ENCODE measurements at places on chromosomes 12 and 14.
A peak's percentile ranks its signal among the peaks of the same experiment; 100 is the strongest.

DNA sequence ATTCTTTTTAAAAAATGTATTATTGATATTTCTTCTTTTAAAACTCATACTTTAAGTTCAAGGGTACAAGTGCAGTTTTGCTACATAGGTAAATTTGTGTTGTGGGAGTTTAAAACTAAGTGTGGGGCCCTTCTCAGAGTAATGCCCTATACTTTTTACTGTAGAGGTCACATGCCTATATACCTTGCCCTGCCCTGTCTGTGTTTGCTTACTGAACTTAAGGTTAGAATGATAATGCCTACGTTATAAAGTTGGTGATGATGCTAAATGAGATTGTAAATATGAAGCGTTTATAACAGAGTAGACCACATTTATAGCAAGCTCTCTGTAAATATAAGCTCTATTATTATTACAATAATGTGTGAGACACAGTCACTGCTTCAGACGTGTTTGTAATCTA is 261.9 kb downstream of the RASSF9 start:
- DNase-seq, result no peak

DNA sequence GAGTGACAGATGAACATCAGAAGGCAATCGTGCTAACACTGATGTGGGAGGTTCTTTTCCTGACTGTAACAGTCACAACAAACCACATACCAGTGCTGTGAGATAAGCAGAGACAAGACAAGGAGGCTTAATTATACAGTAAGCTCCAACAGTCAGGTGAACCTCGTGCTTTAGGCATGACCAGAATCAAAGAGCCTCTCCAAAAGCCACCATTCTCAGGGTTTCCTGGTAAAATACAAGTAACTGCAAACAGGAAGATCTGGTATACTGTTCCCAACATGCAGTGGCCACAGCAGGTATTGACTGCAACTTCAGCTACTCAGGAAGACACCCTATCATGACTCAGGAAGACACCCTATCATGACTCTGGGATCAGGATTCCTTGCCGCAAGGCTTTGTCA is 47.3 kb upstream of the GTF2A1 start:
- no peak for DNase-seq

DNA sequence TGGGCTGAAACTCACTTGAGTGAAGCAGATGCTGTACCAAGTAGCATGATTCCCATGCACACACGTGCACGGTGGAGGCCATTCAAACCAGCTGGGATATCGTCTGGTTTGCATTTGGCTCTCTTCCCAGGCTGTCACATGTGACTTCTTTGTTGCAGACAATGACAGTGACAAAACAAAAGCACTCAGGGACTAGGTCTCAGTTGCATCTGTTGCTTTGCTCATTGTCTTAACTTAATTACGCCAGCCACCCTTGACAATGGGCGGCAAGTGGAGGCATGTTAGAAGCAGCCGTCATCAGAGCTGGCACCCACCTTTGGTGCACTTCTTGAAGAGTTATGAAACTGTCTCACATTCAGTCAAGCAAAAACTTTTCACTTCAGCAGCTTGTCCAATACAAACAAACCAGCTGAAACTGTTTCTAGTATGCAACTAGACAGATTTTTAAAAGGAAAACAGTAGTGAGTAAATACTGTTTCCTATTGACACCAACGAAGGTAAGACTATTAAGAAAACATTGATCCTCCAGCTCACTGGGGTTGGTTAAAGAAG is 74.3 kb downstream of the IGF1 start:
- peak; percentile 25 for DNase-seq

- DNase-seq, result no peak
These were observed 15.2 kb downstream of the PPFIBP1 start for GRCh38 chr12:27539191-27539631.

- no peak for DNase-seq
These were observed 38.5 kb upstream of the CRACR2A start for GRCh38 chr12:3791256-3791874.

GRCh38 chr14:94598816-94599655 is 13.2 kb upstream of the SERPINA3 start:
- DNase-seq, result no peak

GRCh38 chr14:72485695-72486094 is 408.2 kb downstream of the DPF3 start:
- DNase-seq, result no peak

- no peak for DNase-seq
These were observed 6.0 kb upstream of the LRP6 start for GRCh38 chr12:12272869-12273268.

DNA sequence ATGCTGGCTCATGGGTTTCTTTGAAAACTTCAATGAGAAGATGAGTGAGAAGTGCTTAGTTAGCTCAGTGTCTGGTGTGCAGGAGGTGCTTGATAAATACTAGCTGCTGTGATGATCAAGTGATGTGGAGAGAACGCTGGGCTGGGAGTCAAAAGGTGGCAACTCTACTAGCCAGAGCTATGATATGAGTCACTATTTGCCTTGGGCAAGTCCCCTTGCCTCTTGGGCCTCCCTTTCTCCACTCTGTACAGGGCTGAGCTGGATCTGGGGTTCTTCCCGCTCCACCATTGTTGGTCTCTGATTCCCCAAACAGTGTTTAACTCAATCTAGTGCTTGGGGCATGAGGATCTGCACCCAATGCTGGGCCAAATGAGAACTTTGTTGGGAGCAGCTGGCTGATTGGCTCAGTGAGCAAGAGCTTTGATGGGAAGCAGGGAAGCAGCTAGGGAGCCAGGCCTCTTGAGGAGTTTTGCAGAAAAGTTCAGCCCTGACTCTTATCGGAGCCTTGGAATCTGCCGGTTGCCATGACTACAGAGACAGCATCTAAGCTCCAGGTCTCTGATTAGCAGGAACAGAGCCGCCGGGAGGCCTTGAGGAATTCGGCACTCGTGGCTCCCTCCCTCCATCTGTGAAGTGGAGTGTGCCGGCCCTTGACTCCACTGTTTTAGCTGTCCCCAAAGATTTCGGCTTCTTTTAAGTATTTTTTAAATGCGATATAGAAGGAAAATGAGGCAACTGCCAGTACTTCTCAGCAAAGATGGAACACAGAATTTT is 82.1 kb upstream of the HSPB8 start:
- DNase-seq, result no peak

DNA sequence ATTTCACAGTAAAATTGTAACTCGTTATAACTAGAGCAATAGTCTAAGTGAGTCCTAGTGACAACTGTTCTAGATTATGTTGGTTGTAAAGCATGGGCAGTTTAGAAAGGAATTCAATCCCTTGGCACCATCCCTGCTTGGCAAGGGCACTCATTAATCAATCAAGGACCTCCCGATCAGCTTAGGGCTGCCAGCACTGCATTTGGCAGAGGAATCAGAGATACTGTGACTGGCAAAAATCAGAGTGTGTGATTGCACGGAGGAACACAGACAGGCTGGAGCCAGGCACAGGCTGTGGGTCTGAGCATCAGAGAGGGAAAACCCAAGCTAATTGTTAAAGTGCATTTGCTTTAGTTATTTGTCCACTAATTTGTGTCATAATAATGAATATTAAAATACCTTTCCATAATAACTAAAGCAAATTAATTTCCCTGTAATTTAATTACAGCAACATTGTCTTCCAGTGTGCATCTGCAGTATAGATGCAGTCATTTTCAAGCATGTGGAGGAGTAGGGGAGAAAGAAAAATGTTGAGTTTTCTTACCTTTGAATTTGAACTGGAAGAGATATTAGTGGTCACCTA is 3.2 kb upstream of the EGLN3 start:
- DNase-seq, result peak; percentile 44

DNA sequence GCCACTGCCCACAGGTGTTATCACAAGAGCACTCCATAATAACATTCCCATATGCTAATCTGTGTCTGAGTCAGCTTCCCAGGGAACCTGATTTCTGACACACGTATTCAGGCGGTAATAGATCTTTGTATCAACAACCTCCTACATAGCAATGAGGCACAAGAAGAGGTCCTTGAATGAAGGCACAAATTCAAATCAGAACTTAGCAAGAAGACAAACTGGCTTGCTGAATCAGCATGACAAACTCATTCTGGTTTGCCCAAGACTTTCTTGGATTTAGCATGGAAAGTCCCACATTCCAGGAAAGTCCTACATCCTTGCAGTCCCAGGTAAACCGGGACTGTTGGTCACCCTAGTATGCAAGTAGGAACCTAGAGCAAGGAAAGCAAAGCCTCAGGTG is 33.9 kb upstream of the RNU6-7 start:
- no peak for DNase-seq

DNA sequence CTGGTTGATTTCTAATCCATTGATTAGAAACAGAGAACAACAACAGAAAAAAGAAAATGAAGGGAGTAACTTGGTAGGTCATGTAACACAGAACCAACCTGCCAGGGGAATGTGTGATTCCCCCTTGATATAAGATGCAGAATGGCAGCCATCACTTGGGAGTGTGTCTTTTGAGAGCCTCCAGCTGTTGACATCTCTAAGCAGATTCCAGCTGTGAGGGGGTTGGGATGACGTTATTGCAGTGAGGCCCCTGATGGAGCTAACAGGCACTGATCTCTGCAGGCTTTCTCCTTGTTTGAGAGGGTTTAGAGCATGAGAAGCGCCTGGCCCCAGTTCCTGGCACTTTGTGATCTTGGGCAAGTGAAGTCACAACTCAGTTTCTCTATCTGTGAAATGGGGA is 124.9 kb downstream of the PELI2 start:
- DNase-seq, result no peak

GRCh38 chr14:63656194-63656593 is 14.5 kb upstream of the WDR89 start:
- no peak for DNase-seq

GRCh38 chr14:68247274-68247673 is 427.7 kb downstream of the RAD51B start:
- DNase-seq, result no peak

DNA sequence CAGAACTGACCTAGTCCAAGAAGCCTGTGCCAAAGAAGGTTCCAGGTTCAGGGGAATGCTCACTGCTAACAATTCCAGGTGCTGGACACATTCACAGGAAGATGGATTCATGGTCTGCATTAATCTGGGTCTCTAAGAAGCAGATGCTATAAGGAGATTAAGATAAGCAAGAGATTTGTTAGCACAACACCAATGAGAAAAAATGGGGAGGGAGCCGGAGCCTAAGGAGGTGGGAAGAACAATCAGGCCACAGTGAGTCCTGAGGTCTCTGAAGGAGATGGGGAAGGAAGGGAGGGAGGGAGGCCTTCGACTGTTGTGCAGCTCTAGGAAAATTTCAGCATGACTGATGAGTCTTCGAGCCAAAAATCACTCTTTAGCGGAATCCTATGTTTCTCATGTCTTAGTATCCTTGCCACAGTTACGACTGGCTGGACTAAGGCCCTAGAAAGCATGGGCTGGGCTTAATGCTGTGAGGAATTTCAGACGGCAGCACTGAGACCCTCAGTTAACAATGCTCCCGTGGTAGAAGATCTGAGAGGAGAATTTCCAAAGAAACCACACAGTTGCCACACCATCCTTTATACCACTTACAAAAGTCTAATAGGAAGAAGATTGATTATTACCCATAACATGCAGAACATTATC is 31.5 kb upstream of the PTGDR start:
- DNase-seq, result no peak

DNA sequence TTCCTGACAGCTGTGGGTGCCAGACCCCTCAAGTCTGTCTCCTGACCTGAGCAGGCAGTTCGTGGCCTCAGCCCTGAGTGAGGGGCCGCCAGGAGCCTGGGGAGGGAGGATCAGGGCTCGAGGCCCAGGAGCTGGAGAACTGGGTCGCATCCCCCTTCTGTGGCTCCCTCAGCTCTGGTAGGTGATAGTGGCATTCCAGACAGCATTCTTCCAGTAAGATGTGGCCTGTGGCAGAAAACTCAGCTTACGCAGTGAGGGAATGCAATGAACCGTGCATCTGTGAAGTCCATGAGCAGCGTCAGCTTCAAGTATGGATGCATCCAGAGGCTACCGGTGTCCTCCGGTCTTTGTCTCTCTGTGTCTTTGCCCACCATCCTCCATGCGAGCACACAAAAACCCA is 28.4 kb upstream of the FBRSL1 start:
- no peak for DNase-seq

DNA sequence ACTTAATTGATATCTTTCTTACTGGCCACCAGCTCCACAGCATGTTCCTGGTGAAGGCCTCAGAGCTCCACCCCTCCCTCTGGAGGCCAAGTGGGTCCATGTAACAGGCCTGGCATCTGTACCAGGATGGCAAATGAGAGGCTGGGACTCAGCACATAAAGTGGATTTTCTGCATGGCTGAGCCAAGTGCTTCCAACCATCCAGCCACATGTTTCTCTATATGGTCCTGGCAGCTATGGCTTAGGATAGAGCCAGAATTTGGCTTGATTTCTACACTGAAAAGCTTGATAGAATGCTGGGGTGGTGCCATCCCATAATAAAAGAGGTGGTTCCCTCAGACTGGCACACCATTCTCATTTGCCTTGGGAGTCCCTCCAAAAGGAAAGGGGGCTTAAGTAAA is 94.1 kb downstream of the PAX9 start:
- peak; percentile 9 for DNase-seq

GRCh38 chr14:94483729-94484275 is 7.8 kb upstream of the SERPINA9 start:
- no peak for DNase-seq

- no peak for DNase-seq
These were observed 2.7 kb downstream of the DYRK2 start for GRCh38 chr12:67651132-67651695.

GRCh38 chr12:72330784-72331183 is 58.6 kb downstream of the TRHDE start:
- DNase-seq, result no peak

DNA sequence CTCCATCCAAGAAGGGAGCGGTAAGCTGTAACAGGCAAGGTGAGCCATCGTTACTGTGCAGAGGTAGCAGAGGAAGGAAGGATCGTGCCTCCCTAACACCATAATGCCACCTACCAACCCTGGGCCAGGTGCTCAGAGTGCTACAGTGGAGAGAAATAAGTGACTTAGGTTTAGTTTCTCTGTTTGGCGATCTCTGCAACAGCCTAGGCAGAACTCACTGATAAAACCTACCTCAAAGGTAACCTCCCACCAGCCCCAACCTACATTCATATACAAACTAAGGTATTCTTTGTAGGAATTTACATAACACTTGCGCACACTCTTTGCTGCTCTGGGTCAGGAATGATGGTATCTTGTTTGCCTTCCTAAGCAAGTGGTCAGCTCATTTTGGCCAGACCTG is 93.4 kb upstream of the TMEM132D start:
- DNase-seq, result no peak

GRCh38 chr12:124006846-124007713 is 34.1 kb downstream of the ZNF664 start:
- no peak for DNase-seq

GRCh38 chr12:87441511-87441910 is 587.7 kb downstream of the C12orf50 start:
- no peak for DNase-seq

GRCh38 chr12:131752451-131752850 is 41.6 kb downstream of the SFSWAP start:
- DNase-seq, result no peak

- no peak for DNase-seq
These were observed 238.7 kb upstream of the OR4E1 start for GRCh38 chr14:21912367-21912766.

GRCh38 chr12:107670999-107671643 is 14.5 kb upstream of the PWP1 start:
- DNase-seq, result no peak

- DNase-seq, result no peak
These were observed 17.7 kb downstream of the FAM222A start for GRCh38 chr12:109731231-109731731.

All from NCI-H1092 treated with DMSO at 0.1 percent for 48 hours (cell line).